ENCODE measurements at places on chromosomes 5 and 9.

- no peak for DNase-seq
These were observed 10.9 kb upstream of the STX17 start for GRCh38 chr9:99895510-99895909.

- DNase-seq = no peak
These were observed 619.4 kb upstream of the KLF4 start for GRCh38 chr9:108108852-108109448.

- no peak for DNase-seq
These were observed 92.8 kb upstream of the SLCO6A1 start for GRCh38 chr5:102591650-102592049.

GRCh38 chr5:80963966-80964481 is 3.9 kb downstream of the RASGRF2 start:
- no peak for DNase-seq

GRCh38 chr5:16886366-16886736 is 49.7 kb downstream of the MYO10 start:
- DNase-seq = no peak

- no peak for DNase-seq
These were observed 14.0 kb upstream of the PSMD5 start for GRCh38 chr9:120856700-120857099.

GRCh38 chr9:82457298-82457697 is 468.7 kb downstream of the SPATA31D1 start:
- no peak for DNase-seq

DNA sequence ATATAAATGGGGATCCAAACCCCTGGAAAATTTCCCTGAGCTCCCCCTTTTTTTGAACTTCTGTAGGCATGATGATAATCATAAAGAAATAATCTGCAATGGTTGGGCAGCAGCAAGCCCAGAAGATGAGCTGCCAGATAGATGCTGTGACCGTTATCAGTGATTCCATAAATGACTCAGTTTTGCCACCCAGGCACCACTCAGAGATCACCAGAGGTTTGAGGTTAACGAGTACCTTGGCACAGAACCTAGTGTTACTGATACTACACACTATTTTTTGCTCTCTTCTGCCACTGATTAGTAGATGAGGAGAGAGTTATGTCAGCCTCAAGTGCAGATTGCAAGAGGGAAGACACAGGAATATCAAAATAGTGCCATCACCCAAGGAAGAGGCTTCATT is 199.3 kb upstream of the PTGER4 start:
- no peak for DNase-seq

GRCh38 chr9:14366076-14366475 is 52.1 kb upstream of the NFIB start:
- no peak for DNase-seq

DNA sequence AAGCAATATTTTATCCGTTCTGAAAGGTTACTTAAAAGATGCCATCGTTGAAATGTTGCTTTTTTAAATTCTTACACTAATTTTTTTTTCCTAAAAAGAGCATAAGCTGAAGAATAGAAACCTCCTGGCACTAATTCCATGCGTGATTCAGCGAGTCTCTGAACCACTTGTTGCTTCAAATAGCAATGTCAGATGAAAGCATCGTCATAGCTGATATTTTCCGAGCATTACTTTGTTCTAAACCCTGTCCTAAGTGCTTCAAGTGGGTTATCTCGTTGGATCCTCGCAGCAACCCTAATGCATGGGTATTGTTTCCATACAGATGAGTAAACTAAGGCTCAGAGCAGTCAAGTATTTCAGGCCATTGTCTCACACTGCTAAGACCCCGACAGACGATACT is 79.7 kb downstream of the CDH6 start:
- no peak for DNase-seq

DNA sequence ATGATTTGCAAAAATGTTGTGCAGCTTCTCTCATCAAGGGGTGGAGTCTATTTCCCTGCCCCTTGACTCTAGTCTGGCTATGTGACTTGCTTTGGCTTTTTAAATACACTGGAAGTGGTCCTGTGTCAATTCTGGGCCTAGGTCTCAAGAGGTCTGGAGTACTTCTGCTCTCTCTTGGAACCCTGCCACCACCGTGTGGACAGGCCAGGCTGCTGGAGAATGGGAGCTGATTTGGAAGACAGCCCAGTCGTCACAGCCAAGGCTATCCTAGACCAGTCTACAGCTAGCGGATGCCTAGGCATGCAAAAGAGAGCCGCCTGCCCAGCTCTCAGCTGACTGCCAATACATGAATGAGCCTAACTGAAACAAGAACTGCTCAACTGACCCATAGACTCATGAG is 56.7 kb upstream of the CLINT1 start:
- DNase-seq = no peak

GRCh38 chr9:129667850-129668249 is 2.4 kb downstream of the PRRX2 start:
- DNase-seq = no peak

DNA sequence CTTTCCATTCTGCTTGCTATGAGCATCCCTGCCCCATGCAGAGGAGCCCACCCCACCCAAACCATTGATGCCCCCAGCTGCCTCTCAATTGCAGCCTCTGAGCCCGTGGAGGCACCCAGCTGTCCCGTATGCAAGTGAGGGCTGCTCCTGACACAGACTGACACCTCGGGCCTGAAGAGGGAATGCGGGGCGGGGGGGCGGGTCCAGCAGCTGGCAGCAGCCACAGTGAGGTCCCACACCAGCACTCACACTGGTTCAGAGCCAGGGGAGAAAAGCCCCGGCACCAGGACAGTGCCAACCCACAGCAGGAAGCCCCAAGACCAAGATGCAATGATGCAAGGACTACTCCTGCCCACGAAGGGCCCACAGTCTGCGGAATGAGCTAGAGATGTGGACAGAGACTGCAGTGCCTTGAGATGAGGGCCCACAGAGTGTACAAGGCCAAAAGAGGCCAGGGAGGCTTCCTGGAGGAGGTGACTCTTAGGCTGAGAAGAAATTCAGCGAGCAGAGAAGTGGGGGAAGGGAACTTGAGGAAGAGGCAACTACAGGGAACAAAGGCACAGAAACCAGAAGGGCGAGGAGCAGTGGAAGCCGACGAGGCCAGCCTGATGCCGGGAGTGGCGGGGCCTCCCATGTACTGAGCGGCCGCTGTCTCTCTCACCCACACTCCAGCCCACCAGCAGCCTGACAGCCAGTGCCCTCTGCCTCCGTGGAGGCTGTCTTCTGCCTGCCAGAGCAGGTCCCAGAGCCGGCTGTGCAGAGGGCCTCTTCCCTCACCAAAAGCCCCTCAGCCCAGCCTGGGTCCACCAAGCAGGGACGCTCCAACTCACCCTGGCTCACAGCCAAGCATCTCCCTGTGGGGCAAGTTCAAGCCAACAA is 9.2 kb downstream of the EEIG1 start:
- DNase-seq = no peak

- no peak for DNase-seq
These were observed 283.3 kb upstream of the TUT7 start for GRCh38 chr9:86637515-86637914.

DNA sequence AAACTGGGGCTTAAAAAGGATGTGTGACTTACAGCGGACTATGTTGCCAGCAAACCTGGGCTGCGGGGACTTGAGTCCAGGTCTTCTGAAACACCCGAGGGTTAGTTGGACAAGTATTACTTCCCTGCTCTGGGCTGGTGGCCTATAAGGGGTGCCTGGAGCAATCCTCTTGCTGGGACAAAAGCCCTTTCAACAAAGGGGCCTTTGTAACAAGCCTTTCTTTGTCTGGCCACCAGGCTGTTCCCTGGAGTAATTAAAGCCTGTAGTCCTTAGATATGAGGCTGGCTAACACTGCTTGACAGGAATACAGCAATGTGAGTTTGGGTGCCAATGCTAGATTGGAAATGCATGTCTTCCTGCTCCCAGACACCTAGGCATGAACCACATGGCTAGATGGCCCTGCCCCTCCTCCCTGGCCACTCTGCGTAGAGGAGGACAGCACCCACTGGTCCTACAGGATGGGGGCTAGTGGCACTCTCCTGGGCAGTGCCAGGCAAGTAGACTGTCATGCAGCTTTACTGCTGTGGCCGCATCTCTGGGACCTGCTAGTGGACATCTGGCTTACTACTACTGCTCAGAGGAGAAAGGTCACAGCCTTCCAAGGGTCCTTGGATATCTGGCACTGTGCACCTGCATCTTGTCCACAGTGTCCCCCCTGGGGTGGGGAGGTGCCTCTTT is 343.1 kb downstream of the ZSWIM6 start:
- no peak for DNase-seq

DNA sequence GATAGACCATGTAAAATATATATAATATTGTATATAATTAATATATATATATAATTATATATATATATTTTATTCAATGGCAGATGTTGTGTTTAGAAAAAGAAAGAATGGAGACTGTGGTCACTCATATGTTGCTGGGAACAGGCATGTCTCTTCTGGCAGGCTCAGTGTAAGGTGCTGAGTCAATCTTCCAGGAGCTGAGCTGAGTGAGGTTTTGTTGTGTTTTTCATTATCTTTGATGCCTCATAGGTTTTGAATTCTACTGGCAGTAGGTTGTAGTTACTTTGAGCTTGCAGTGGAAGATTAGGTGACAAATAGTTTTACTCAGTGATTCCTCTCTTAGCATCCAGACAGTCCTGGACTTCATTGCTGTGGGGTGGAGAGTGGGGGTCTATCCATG is 561.3 kb downstream of the IRX1 start:
- DNase-seq = no peak

DNA sequence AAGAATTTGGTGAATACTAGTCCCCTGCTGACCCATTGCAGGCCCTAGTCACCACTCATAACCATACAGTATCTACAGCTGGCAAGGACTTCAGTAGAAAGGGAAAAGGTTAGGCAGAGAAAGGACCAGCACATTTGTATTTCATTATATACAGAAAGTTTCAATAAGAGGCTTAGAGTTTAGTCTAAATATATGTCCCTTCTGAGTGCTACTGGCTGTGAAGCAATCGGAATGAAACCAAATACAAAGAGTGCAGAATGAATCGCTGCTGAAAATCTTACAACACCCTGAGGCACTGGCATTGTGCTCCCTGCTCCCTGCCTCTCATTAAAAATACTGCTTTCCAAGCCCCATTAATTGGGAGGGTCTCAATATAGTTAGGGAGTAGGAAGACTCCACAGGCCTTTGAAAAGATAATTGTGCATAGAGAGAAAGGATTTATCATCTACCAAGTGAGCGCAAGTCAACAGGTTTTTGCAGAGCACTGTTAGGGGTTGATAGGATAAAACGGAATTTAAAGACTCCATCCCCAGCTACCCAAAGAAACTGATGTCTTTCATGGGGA is 110.8 kb downstream of the SLC1A3 start:
- DNase-seq = no peak
